ENCODE measurements at places on chromosomes 6 and 20. TPM values are rescaled to one million over a fixed set of nuclear protein-coding genes. Genes with fewer than 3 reads are reported as not detected.

Gene TLDC2
- total RNA-seq: 0.29 TPM

Gene PFDN6
- 38.7 TPM for total RNA-seq

Gene LHFPL5
- total RNA-seq: not detected

- H3K4me1 ChIP-seq: peaks cover 27% of the 10 kb centered on the region
- no peaks in the 10 kb centered on the region for H3K27me3 ChIP-seq
- H3K4me3 ChIP-seq: no peak overlapping the region
- DNase-seq: no peak
- H3K27ac ChIP-seq: peak overlapping the region; percentile 94
Observed at GRCh38 chr6:30810813-30811339, 66.5 kb upstream of the IER3 start.

- no peak overlapping the region for H3K27ac ChIP-seq
- no peaks in the 10 kb centered on the region for H3K4me1 ChIP-seq
- H3K27me3 ChIP-seq: peaks cover 5% of the 10 kb centered on the region
- no peak for DNase-seq
- H3K36me3 ChIP-seq: no peaks in the 10 kb centered on the region
- no peak overlapping the region for H3K4me3 ChIP-seq
Observed at GRCh38 chr20:23309781-23310180, 40.8 kb upstream of the NXT1 start.

GRCh38 chr6:79431537-79431933, 105.7 kb downstream of the LCA5 start:
- H3K27me3 ChIP-seq: no peaks in the 10 kb centered on the region
- peak overlapping the region; percentile 86 for H3K27ac ChIP-seq
- peaks cover 36% of the 10 kb centered on the region for H3K4me1 ChIP-seq
- no peak overlapping the region for H3K4me3 ChIP-seq
- no peaks in the 10 kb centered on the region for H3K36me3 ChIP-seq

- no peak overlapping the region for H3K4me3 ChIP-seq
- DNase-seq: no peak
Observed at GRCh38 chr6:42361036-42361435, 90.7 kb downstream of the TRERF1 start.

DNA sequence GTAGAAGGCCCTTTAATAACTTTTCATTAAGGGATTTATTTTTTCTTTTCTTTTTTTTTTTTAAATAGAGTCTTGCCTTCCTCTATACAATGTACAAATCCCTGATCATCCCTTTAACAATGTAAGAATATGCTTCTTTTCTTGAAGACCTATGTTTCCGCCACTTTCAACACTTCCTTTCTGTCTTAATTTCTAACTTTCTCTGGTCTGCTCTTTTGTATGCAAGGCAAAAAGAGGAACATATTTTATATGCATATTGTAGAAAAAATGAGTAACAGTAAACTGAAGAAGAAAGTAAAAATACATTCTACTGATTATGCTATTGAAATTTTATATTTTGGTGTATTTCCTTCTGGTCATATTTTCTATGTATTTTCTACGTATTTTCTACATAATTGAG, 484.7 kb downstream of the TFAP2B start:
- no peak for DNase-seq
- peaks cover 7% of the 10 kb centered on the region for H3K4me1 ChIP-seq
- peaks cover 2% of the 10 kb centered on the region for H3K27me3 ChIP-seq
- no peak overlapping the region for H3K4me3 ChIP-seq

GRCh38 chr6:2663123-2663522, 87.6 kb downstream of the MYLK4 start:
- no peak for DNase-seq
- no peaks in the 10 kb centered on the region for H3K36me3 ChIP-seq
- H3K27ac ChIP-seq: no peak overlapping the region
- peaks cover 9% of the 10 kb centered on the region for H3K4me1 ChIP-seq
- no peaks in the 10 kb centered on the region for H3K27me3 ChIP-seq
- no peak overlapping the region for H3K4me3 ChIP-seq

DNA sequence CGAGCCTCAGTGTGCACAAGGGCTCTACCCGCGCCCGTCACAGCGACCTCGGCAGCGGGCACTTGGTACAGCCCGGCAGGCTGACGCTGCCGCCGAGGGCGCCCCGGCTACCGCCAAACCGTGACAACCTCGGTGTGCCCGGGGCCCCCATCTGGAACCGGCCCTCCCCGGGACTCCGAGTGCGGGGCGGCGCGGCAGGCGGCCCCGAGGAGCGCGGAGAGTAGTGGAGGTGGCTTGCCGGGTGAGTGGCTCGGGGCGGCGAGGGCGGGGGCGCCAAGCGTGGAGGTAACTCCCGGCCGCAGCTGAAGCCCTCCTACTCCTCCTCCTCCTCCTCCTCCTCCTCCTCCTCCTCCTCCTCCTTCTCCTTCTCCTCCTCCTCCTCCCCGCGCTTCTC, at the start of gene ISM1:
Gene ISM1 (plus strand): TSS at position 371 of the 394 bp plus-strand sequence. CDS start 503 bp downstream, outside the sequence.
- H3K27me3 ChIP-seq: peaks cover 78% of the 10 kb centered on the region
- no peaks in the 10 kb centered on the region for H3K36me3 ChIP-seq
- DNase-seq: peak; percentile 48
- H3K4me1 ChIP-seq: peaks cover 14% of the 10 kb centered on the region
- no peak within 1 kb of the TSS for H3K27ac ChIP-seq

DNA sequence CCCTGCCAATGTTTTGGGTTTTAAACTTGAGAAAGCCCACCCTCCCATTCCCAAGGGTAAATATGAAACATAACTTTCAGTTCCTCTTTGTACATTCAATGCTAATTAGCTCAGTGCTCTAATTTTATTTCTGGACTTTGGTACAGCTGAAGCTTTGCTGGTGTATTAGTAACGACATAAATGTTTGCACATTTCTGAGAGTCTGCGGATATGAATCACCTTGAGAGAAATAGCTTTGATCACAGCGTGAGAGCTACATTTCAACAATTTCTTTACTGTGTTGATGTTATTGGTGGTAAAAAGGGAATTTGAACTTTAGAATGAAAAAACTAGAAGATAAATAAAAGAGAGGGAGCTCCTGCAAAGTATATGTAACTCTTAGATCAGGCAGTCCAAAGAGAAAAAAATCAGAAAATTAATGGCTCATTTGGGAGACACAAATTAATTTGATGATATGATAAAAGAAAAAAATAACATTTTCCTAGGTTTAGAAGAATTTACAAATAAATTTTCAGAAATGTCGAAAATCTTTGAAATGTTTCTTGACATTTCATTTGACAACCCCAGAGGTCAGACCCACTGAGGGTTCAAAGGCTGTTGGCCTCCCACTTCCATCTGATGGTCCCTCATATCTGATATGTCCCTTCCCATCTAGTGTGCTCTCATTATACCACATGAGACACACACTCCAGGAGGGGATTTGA, 38.5 kb upstream of the CAP2 start:
- H3K27me3 ChIP-seq: peaks cover 5% of the 10 kb centered on the region
- no peaks in the 10 kb centered on the region for H3K4me1 ChIP-seq
- H3K27ac ChIP-seq: no peak overlapping the region

GRCh38 chr6:54096811-54097210, 14.4 kb upstream of the MLIP start:
- no peaks in the 10 kb centered on the region for H3K27me3 ChIP-seq
- H3K27ac ChIP-seq: no peak overlapping the region
- no peaks in the 10 kb centered on the region for H3K36me3 ChIP-seq
- no peak overlapping the region for H3K4me3 ChIP-seq
- no peak for DNase-seq

GRCh38 chr6:110876806-110877564, 2.4 kb downstream of the AMD1 start:
- H3K27ac ChIP-seq: peak overlapping the region; percentile 92
- H3K27me3 ChIP-seq: no peaks in the 10 kb centered on the region
- H3K36me3 ChIP-seq: no peaks in the 10 kb centered on the region
- no peak for DNase-seq
- H3K4me3 ChIP-seq: peak overlapping the region; percentile 93

DNA sequence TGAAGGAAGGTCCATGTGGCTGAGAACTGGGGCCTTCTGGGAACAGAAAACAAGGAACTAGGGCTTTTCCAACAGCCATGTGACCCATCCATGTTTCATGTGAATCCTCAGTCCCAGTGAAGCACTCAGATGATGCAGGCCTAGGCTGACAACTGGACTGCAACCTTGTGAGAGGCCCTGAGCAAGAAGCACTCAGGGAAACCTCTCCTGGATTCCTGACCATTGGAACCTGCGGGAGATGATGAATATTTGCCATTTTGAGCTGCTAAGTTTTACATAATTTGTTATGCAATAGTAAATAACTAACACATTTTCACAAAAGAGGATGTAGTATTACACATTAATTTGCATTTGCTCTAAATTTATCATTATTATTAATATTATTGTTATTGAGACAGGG, 38.4 kb upstream of the HLA-G start:
- H3K36me3 ChIP-seq: no peaks in the 10 kb centered on the region
- H3K4me1 ChIP-seq: peaks cover 10% of the 10 kb centered on the region
- H3K27ac ChIP-seq: no peak overlapping the region

GRCh38 chr6:167238146-167238693, 52.9 kb upstream of the UNC93A start:
- no peak overlapping the region for H3K4me3 ChIP-seq
- DNase-seq: no peak
- peaks cover 3% of the 10 kb centered on the region for H3K27me3 ChIP-seq
- no peaks in the 10 kb centered on the region for H3K36me3 ChIP-seq
- H3K27ac ChIP-seq: no peak overlapping the region

DNA sequence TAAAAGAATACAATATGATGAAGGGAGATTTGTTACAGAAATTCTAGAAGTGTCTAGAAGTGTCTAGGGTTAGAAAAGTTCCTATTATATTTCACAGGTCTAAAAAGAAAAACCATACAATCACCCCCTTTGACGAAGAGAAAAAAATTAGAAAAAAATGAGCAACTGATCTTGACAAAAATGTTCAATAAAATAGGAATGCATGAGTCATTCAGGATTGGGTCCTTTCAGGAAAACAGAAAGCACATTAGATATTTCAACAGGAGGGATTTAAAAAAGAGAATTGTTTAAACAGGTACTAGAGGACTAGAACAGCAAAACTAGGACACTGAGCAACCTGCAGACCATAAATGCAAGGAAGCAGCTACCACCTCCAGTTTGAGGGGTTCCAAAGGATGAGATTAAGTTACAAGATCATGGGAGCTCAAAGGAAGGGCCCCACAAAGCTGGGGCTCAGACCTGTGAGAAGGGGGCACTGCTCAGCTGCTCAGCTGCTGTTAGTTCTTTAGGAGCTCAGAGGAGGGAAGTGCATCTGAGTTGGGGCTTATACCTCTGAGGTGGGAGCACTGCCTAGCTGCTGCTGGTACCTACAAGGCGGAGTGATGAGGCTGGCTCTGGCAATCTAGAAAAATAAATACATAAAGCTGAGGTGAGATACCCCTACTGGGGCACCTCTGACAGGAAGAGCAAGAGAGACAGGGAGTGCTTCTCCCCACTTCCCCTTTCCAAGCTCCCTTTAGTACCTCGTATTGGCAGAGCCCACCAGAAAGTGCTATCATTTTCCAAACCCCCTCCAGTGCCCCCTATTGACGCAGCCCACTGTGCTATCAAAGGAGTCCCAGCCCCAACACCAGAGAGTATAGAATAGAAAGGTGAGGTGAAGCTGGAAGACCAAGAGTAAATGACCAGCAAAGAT, 27.1 kb upstream of the BEND6 start:
- H3K27me3 ChIP-seq: no peaks in the 10 kb centered on the region
- no peak overlapping the region for H3K4me3 ChIP-seq
- no peak for DNase-seq
- H3K36me3 ChIP-seq: no peaks in the 10 kb centered on the region

DNA sequence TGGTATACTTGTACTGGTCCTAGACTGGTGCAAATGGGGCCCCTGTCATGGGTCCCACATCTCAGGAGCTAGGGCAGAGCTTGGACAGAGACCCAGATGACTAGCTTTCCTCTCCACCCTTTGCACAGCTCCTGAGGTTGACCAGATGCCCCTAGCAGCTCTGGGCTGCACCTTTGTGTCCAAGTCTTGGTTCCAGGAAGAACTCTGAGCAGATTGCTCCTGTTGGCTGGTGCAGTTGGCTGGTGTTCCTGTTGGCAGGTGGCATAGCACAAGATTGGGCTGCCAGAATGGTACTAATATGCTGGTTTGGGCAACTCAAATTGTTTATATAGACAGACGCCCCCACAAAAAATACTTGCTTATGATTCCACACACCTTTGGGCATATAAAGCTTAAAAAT, 89.4 kb upstream of the EZR start:
- H3K36me3 ChIP-seq: peaks cover 19% of the 10 kb centered on the region
- H3K27ac ChIP-seq: peak overlapping the region; percentile 77
- H3K4me1 ChIP-seq: peaks cover 36% of the 10 kb centered on the region
- no peaks in the 10 kb centered on the region for H3K27me3 ChIP-seq
- DNase-seq: no peak
- no peak overlapping the region for H3K4me3 ChIP-seq

DNA sequence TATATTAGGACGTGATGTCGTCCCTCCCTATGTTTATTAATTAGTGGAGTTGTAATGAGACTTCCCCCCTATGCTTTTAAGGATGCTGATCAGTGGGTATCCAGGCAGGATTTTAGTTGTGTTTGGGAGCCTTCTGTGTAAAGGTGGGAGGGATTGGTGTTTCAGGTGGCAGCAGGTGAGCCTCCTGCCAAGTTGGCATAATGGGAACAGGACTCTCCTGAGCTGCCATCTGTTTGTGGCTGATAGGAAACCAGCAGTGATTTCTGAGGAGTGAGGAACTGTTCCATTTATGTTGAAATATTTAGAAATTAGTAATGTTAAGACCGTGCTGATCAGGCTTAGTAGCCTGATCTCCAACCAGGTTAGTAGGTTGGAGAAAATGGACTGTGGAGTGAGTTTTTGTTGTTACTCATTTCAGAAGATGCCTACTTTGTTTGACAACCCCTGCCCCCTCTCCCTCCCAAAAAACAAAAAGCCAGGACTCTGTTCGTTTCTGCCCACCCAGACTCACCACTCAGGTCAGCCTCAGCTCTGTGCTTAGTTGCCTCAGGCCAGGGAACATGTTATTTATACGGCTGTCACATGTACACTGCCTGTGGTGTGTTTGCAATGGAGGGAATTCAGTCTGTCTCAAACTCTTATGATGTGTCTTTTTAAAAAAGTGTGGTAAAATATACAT, 55.4 kb upstream of the TULP4 start:
- H3K27me3 ChIP-seq: no peaks in the 10 kb centered on the region
- H3K36me3 ChIP-seq: peaks cover 19% of the 10 kb centered on the region
- no peak overlapping the region for H3K4me3 ChIP-seq

GRCh38 chr6:26016963-26017631, 54.5 kb downstream of the TRIM38 start:
- H3K4me1 ChIP-seq: peaks cover 6% of the 10 kb centered on the region
- peak overlapping the region; percentile 71 for H3K4me3 ChIP-seq
- H3K27me3 ChIP-seq: no peaks in the 10 kb centered on the region
- no peak for DNase-seq

DNA sequence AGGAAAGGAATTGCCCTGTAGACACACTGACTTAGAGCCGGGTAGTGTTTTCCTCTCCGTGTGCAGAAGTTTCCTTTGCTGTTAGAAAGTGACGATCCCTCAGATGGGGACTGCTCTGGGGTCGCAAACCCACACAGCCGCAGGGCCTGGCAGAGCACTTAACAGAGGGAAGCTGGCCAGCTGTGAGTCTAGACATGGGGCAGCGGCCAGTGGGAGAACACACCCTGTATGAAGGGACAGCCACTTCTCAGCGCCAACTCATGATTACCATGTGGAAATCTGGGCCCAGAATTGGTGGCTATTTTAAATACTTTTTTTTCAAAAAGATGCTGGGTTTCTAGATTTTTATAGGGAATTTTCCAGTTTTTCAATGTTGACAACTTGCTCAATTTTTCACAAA, 39.4 kb downstream of the SLC9A8 start:
- H3K36me3 ChIP-seq: peaks cover 22% of the 10 kb centered on the region
- peaks cover 2% of the 10 kb centered on the region for H3K27me3 ChIP-seq
- peaks cover 33% of the 10 kb centered on the region for H3K4me1 ChIP-seq
- H3K4me3 ChIP-seq: no peak overlapping the region
- no peak for DNase-seq
- no peak overlapping the region for H3K27ac ChIP-seq

GRCh38 chr6:93300661-93301060, 118.7 kb downstream of the EPHA7 start:
- DNase-seq: no peak
- H3K27ac ChIP-seq: no peak overlapping the region
- no peaks in the 10 kb centered on the region for H3K36me3 ChIP-seq
- no peaks in the 10 kb centered on the region for H3K27me3 ChIP-seq

Measured in mesothelial cell of epicardium (in vitro differentiated cells).